Stimulated activated CD8-positive, alpha-beta memory T cell treated with anti-CD3 and anti-CD28 coated beads, Interleukin-15, amount 100 ng/mL, for 4 hours (primary cell): ENCODE measurements at places on chromosomes 12 and 14.
A peak's percentile ranks its signal among the peaks of the same experiment; 100 is the strongest.

- no peak for DNase-seq
These were observed 1.2 kb downstream of the NTN4 start for GRCh38 chr12:95789126-95790032.

- no peak for DNase-seq
These were observed 168.2 kb downstream of the KIF26A start for GRCh38 chr14:104306450-104307040.

DNA sequence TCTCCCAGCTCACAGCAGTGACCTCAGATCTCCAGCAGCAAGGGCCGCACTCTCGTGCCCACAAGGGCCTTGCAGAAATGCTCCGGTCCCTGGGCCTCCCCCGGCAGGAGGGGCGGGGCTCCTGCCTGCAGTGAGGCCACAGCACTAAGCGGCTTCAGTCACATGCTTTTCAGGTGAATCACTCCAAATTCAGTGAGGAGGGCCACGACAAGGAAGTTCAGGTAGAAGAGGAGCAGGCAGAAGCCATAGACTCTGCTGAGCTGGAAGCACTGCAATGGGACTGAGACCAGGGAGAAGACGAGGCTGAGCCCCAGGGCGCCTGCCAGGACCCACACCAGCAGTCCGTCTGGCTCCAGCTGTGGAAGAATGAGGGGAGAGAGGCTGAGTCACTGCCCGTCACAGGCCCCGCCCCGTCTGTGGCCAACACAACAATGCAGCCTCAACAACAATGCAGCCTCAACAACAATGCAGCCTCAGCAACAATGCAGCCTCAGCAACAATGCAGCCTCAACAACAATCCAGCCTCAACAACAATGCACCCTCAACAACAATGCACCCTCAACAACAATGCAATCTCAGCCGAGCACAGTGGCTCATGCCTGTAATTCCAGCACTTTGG, 35.2 kb downstream of the SLC8B1 start:
- no peak for DNase-seq

DNA sequence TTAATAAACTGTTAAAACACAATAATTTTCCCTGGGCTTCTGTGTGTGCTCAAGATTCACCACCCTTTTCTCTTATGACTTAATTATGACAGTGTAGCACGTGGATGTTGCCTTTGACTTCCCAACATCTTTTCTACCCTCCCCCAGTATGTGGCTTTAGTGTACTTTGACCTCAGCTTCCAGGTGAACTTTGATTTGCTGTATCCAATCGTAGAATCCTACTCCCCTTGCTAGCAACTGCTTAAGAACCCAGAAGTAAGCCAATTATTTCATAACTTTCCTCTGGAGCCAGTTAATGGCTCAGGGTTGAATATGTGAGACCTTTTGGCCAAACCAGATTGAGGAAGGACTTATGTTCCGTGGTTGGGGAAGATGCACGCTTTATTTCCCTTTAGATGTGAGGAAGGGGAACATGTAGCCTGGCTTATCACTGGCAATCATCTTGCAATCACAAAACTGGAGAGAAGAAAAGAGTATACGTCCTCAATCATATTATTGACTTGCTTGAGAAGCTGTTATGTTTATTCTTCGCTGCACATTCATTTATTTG, 259.6 kb upstream of the ATP2B1 start:
- no peak for DNase-seq

DNA sequence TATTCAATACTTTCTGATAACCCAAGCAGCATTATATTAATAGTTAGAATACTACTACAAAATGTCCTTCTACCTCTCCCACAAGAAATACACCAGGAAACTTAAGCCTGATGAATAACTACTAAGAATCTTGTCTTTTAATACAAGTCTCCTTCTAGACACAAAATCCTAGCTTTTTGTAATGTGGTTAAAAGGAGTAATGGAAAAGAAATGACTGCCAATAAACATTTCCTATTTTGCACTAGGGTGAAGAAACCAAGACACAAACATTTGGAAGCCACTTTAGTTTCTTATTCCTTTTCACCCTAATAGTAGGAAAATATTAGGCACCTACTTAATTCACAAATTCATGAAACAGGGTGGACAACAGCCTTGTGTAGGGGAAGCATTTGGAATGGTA, 51.3 kb upstream of the TTC7B start:
- no peak for DNase-seq

GRCh38 chr14:96246539-96246847, 9.5 kb upstream of the BDKRB1 start:
- no peak for DNase-seq

GRCh38 chr12:14771651-14772137, 31.6 kb downstream of the WBP11 start:
- DNase-seq: peak; percentile 18

- no peak for DNase-seq
These were observed 135.8 kb downstream of the SLC8A3 start for GRCh38 chr14:70052990-70053389.

DNA sequence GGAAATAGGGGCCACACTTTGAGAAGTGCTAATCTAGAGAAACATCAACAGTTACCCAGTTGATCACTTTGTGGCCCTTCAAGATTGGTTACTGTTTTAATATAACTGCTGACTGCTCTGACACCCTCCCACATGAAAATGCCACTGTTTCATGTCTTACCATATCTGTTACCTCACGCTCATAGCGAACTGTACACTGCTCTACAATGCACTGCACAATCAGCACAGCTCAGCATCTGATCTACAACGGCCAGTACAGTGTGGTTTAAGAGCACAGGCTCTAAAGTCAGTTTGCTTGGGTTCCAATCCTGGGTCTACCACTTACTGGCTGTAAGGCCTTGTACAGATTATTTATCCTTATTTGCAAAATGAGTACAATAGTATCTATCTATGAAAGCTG, 39.1 kb downstream of the SPPL3 start:
- no peak for DNase-seq

DNA sequence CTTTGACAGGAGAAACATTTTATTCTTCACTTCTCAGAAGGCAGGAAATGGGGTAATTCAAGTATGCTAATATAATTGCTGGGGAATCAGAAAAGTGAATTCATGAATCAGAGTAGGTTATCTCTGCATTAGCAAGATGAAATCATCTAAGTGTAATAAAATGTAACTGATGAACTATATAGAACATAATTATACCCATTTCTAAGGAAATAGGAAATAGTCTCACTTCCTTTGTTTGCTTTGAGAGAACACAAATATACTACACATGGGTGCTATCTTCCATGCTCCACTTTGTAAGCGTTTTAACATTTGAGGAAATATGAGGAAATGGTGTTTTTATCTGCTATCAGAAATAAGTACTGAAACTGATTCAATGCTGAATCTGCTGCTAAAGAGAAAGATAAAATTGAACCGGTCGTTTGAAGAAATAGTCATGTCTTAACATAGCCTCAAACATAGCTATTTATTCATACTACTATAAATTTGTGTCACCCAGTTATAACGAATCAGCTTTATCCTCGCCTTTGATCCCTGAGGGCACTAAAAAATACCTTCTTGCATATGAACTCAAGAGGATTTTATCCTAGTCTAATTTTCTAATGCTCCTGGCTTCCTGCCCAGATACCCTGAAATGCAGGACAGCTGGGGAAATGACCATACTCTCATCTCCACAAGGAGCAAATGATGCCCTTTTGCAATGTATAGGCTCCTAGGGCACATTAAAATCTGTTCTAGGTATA, 696.0 kb downstream of the C12orf50 start:
- DNase-seq: no peak

- no peak for DNase-seq
These were observed 179.2 kb upstream of the EGLN3 start for GRCh38 chr14:34129927-34130552.

GRCh38 chr14:24054646-24055045, 2.8 kb downstream of the CARMIL3 start:
- no peak for DNase-seq

GRCh38 chr12:52903285-52903854, 1.5 kb downstream of the KRT8 start:
- no peak for DNase-seq

DNA sequence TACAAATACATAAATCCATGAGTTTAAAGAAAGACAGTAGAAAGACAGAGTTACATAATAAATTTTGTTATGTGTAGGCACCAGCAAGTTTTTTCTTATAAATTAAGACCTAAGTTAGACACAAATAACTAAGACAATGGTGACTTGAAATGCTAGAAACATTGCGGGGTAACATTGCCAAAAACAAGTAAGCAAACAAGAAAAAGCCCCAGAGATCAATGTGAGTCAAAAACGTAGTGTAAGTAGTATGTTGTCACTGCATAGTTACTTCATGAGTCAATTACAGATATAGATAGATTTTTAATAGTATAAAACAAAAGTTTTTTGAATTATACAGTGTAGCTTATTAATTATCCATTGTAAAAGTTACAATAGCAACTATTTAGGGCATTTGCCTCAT, 83.4 kb downstream of the CNTN1 start:
- no peak for DNase-seq

- no peak for DNase-seq
These were observed 170.1 kb upstream of the FRMD6 start for GRCh38 chr14:51481643-51482042.
